ENCODE measurements at places on chromosomes 5 and 9.

DNA sequence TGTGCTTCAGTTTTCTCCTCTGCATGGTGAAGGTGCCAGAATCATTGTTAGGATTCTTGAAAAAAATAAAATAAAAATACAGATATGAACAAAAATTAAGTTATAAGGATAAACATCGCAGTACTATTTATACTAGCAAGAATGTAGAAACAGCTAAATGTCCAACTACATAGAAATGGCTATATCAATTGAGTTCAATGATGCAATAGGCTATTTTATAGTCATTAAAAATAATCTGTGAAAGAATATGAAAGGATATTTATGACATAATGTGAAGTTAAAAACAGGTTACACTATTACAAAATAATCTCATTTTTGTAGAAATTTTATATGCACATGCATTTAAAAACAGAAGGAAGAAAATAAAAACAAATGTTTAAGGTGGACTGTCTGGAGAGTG lies 198.7 kb upstream of the TRIM32 start:
- DNase-seq, result no peak

- no peak for DNase-seq
Observed at GRCh38 chr5:58800356-58800755, 217.5 kb downstream of the RAB3C start.

- no peak for DNase-seq
Observed at GRCh38 chr5:31173614-31174013, 19.9 kb upstream of the CDH6 start.

GRCh38 chr5:136143312-136143711 lies 10.7 kb downstream of the SMAD5 start:
- no peak for DNase-seq

- DNase-seq, result no peak
Observed at GRCh38 chr9:85344901-85345300, 396.9 kb downstream of the AGTPBP1 start.

DNA sequence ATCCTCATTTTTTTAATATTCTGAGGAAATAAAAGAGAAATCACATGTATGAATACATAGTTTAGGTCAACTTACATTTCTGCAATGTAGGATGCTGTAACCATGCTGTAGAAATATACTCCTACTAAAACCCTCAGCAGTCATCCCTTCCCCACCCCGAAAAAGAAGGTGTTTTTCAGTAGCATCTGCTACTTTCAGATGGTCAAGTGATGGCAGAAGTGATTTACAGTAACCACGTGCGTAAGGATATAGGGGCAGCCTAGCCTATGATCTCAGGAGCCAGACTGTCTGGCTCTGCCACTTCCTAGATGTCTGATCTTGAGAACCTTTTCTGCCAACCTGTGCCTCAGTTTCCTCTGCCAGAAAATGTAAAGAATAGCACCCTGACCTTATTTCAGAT lies 26.0 kb upstream of the SYK start:
- no peak for DNase-seq

DNA sequence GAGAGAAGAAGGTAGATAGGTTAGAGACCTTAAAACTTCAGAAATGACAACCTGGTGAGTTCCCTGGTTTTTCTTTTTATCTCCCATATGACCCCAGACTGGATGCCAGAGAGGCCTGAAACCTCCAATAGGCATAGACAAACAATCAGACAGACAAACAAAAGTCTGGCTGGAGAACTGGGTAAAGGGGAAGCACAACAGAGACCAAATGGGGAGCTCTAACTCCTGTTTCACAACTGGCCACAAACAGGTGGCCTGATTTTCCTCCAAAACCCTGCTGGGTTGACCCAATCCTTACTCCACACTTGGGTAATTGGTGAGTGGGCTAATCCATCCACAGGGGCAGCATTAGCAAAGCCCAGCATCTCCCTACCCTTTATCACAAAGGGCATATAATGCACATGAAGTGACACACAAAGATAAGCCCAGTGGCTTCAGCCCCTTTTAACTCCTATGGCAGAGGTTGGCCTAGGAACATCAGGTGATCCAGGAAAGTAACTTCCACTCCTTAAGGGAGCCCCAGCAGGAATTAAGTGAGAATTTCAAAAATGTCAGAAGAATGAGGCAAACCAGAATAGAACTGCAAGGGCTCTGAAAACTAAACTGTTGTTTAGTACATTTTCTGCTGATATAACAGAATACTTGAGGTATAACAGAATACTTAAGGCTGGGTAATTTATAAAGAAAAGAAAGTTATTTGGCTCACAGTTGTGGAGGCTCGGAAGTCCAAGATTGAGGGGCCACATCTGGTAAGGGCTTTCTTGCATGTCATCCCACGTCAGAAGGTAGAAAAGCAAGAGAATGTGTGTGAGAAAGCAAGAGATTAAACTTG lies 60.9 kb upstream of the ROR2 start:
- DNase-seq, result no peak

DNA sequence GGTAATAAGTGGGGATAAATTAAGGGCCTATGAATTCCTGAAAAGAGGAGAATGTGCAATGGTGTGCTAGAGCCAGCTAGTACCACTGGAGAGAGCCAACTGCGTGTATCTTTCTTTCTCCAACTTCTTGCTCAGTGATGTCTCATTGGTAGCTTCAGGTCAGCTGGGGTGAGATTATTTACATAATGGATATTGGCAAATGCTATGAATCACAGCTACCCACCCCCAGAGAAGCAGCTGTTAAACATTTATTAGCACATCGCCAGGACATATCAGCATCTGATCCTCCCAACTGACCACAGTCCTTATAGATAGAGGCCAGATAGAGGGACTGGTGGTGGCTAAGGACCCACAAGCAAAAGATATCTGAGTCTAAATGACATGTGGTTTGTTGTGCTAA lies 421.3 kb downstream of the ACTL7B start:
- DNase-seq, result no peak

GRCh38 chr5:10493884-10494283 lies 52.2 kb downstream of the ROPN1L start:
- no peak for DNase-seq

DNA sequence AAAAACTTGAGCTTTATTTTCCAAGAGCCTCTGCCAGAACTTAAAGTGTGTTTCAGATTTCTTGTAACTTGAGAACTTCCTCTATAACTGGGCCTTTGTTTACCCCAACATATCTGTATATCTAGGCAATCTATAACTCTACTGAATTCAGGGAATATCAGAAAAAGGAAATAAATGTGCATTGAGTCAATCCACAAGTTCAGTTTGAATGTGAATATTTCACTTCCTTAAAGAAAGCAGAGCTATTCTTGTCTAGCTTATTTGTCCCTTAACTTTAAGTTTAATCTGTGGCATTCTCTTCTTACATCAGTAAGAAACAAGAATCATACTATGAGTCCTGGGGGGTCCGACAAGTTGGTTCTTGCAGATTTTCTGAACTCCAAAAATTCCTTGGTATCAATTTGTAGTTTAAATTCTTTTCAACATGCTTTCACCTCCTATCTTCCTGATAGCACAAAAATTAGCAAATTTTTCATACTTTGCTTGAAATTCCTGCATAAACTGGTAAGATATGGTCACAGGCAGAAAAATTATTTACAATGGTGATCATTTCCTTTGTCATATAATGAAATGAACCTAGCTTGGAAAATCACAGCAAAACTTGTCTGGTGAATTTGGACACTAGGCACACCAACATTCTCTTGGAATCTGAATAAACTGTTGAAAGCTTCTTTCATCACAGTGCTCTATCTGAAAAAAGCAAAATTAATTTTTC lies 19.8 kb upstream of the ITGA1 start:
- DNase-seq, result no peak

DNA sequence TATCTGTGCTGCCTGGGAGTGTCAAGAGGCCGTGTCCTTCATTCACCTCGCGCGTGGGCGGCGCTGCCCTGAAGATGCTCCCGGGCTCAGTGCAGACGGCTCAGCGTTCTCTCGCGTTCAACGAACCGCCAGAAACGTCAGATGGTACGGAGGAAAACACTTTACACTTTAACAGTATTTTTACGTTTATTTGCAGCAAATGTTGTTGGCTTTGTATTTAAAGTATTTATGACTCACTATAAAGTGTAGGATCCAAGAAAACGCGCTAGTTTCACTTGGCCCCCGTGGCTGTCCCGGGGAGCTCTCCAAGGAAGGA lies 544 bp upstream of the ERCC6L2 start:
- DNase-seq, result peak; percentile 62

- no peak for DNase-seq
Observed at GRCh38 chr9:134887686-134888602, 7.3 kb downstream of the FCN2 start.

GRCh38 chr5:29162297-29162696 lies 2031.2 kb upstream of the CDH6 start:
- DNase-seq, result no peak

DNA sequence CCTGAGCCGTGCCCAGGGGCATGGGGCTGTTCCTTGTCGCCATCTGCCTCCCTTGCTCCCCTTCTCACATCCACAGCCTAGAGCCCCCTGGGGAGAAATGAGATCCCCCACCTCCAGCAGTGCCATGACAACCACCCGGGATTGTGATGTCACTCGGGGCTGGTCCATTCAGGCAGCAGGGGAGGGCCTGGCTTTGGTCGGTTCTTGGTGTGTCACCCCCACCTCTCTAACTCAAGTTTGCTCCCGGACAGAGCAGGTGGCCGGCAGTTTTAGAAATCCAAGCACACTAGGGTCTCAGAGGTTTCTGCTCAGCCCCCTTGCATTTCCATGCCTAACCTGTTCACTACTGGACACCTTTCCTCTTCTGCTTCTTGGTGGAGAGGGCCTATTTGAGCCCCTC lies at the start of gene ACTL7B:
Gene ACTL7B (minus strand): TSS at position 99 of the 400 bp plus-strand sequence. CDS start 56 bp downstream, at position 43.
- DNase-seq, result no peak

GRCh38 chr5:40683305-40683704 lies 3.6 kb downstream of the PTGER4 start:
- DNase-seq, result no peak

DNA sequence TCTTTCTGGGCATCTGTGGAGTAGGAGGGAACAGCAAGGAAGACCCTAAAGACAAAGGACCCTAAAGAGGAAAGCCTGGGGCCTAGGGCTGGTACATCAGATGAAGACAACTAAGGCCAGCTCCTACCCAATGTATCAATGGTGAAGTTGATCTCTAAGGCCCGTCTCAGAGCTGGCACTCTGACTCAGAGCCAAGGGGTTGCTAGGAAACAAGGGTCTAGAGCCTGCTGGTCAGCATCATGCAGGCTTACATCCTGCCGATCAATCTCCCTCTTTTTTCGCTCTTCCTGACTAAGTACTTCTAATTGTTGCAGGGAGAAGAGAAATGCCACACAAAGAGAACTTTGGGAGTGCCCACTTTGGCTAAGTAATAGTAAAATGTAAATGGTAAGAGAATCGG lies 26.2 kb downstream of the TRIM32 start:
- DNase-seq, result no peak

GRCh38 chr9:79598562-79599345 lies 27.0 kb downstream of the TLE4 start:
- DNase-seq, result no peak

DNA sequence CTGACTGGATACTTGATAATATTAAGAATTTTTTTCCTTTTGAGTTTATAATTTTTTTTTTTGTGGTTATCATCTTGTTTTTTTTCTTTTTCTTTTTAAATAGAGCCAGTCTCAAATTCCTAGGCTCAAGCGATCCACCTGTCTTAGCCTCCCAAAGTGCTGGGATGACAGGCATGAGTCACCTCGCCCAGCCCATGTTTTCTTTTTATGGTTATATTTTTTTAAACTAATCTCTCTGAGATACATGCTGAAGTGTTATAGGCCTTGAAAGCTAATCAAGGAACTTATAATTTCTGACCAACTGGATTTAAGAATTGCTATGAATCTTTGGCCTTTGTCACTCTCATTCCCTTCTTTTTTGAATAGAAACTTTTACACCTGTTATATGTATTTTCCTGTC lies 6.8 kb upstream of the AMACR start:
- DNase-seq, result no peak

DNA sequence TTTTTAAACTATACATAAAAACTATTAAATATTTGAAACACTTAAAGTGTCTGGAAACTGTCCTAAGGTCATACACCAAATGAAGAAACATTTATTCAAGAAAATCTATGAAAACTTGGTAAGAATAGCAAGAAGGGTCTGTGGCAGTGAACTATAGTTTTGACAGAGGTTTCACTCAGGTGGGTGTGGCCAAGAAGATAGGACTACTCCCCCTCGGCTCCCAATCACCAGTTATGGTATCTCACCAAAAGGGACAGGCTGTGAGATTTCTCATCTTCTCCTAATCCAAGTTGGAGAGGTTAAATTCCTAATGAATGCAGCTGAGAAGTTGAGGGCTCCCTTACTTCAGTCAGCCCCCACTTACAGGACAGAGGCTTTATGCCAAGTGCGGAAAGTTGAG lies 2.9 kb downstream of the ARSK start:
- no peak for DNase-seq

DNA sequence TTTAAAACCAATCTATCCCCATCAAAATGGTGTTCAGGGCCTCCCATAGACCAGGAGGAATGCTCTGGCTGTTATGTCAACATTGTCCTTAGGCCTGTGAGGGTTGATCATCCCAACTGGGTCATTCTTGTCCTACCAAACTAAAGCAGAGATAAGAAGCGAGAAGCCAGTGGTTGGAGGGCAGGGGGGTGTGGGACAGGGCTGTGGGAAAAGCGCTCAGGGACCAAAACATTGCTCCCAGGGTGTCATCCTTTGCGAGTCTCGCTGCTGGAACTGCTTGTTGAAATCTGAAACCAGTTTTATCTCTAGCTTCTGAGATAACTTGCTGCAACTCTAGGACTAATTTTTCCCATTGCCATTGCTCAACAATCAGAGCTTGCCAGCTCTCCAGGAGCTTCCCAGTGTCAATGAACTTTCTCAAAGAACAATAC lies 48.1 kb downstream of the SPATA31C2 start:
- DNase-seq, result no peak

GRCh38 chr9:21334701-21335632 lies at the start of gene KLHL9:
Gene KLHL9, minus strand, starts transcription at chr9:21335404. Its CDS starts 545 bp downstream, at chr9:21334859.
- peak; percentile 89 for DNase-seq

GRCh38 chr5:79529110-79529509 lies 15.2 kb upstream of the HOMER1 start:
- DNase-seq, result no peak

DNA sequence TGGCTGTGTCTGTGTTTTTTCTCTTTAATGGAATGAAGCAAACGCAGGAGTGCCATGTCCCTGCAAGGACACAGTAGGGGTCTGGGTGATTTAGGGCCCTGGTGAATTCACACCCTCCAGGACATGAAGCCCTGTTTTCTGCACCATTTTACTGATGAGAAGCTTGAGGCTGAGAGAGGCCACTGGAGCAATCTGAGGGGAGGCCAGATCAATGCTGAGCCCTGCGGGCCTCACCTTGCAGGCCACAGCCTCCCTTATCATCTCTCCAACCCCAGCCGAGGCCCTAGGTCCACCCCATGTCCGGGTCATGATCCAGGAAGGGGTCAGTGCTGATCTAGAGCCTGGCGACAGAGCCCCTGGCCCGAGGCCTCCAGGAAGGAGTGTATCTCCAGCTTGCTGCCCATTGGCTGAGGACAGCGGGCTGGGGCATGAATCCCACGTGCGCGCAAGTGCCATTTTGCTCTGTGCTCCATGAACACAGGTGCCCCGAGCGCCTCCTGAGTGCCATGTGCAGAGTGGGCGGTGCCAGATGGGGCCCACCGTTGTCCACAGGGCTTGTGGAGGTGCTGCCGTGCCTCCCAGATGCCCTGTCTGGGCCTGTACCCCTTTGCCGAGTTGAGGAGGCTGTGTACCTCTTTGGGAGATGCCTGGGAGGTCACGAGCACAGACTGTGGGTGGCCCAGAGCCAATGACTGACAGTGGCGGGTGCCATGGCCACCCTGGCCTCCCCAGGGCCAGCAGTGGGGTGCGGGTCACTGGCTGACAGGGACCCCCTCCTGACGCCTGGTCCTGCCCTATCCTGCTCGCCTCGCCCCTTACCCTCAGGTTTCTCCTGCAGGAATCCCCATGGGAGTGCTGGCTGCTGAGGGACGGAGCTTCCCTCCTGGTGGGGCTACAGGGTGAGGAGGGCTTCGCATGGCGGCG lies 32.3 kb upstream of the LPCAT1 start:
- no peak for DNase-seq

GRCh38 chr5:172178301-172178987 lies 9.6 kb downstream of the STK10 start:
- DNase-seq, result peak; percentile 49

Data from CD4-positive, alpha-beta T cell treated with Interleukin-10 for 1 hour (primary cell).